ENCODE measurements at places on chromosomes 3 and 15.

GRCh38 chr3:194086388-194087075 lies 49.4 kb upstream of the HES1 start:
- DNase-seq, result peak; percentile 58

- DNase-seq, result peak; percentile 90
Measured at GRCh38 chr3:86937306-86937791, 53.6 kb downstream of the VGLL3 start.

- peak; percentile 84 for DNase-seq
Measured at GRCh38 chr3:90010341-90010740, 902.9 kb downstream of the EPHA3 start.

DNA sequence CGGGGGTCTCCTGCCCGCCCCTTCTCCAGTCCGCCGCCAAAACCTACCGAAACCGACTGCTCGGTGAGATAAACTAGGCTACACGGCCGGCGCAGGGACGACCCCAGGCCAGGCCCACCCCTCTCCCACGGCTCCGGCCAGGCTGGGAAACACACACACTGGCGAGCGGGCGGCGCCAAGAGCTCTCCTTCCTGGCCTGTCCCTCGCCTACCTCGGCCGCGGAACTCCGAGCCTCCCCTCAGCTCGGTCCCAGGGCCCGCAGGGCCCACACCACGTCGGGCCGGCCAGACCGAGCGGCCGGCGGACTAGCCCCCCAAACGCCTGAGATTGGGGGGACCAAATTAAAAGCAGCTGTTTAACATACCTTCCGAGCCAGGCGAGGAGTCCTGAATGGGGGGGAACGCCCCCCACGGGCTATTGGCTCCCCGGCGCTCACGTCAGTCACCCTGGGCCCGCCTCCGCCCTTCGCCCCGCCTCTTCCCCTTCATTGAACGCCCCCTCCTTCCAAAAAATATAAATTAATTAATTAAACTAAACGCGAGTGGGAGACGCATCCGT lies 4.0 kb upstream of the SIN3A start:
- DNase-seq, result peak; percentile 84

GRCh38 chr3:62312201-62312600 lies 61.1 kb downstream of the FEZF2 start:
- DNase-seq, result no peak

DNA sequence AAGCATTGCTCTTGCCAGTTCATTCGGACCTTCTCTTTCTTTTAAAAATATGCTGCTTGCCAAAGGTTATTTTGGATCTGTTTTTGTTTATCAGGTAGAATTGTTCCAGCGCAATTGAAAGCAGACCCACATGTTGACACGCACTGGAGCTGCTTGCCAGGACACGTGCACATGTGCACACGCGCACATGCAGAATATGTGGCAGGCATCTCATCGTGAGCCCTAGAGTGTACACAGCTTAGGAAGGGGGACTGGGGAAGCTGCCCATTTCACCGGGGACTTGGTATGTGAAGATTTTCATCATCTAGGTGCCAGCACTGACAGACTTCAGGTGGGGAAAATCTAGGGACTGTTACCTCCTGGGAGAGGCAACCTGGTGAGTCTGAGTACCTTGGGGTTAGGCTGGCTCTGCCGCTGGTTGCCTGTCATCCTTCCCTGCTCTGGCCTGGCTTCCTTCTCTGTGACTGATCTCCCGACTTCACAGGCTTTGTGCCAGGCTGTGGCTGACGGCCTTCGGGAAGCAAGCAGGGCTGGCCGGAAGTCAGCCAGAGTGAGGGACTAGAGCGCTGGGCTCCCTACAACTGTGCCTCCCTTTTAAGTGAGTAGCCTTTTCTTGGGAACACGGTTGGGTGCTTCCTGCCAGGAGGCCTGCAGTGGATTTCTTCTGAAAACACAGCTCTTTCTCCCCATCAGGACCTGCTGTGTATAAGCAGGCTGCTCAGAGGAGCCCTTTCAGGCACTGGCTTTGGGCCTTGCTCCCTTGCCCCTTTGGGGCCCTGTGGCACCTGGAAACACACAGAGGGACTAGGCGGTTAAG lies 129.3 kb downstream of the EEFSEC start:
- DNase-seq, result peak; percentile 40

DNA sequence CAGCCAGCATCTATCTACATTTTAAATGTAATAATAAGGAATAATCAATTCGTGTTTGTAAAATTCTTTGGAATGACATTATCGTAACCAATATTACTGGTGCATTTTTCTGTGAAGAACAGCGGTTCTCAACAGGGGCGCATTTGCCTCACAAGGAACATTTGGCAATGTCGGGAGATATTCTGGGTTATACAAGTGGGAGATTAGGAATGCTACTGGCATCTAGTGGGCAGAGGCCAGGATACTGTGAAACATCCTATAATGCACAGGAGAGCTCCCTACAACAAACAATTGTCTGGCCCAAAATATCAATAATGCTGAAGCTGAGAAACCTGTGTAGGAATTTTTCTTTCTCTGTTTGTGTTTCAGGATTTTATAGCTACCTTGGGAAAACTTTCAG lies 25.0 kb downstream of the ACP3 start:
- DNase-seq, result peak; percentile 36

DNA sequence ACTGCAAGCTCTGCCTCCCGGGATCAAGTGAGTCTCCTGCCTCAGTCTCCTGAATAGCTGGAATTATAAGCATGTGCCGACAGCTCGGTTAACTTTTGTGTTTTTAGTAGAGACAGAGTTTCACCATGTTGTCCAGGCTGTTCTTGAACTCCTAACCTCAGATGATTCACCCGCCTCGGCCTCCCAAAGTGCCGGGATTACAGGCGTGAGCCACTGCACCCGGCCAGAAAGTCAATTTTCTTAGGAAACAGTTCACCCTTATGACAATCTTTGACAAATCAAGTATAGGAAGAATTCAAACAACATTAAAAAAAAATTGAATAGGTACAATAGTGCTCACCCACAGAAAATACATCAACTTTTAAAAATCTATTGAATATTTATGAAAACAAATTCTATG lies 23.6 kb upstream of the DUT start:
- DNase-seq, result peak; percentile 61

GRCh38 chr3:49427586-49427985 lies 1.5 kb downstream of the NICN1 start:
- no peak for DNase-seq

- no peak for DNase-seq
Measured at GRCh38 chr3:33054100-33055092, 42.5 kb downstream of the GLB1 start.

DNA sequence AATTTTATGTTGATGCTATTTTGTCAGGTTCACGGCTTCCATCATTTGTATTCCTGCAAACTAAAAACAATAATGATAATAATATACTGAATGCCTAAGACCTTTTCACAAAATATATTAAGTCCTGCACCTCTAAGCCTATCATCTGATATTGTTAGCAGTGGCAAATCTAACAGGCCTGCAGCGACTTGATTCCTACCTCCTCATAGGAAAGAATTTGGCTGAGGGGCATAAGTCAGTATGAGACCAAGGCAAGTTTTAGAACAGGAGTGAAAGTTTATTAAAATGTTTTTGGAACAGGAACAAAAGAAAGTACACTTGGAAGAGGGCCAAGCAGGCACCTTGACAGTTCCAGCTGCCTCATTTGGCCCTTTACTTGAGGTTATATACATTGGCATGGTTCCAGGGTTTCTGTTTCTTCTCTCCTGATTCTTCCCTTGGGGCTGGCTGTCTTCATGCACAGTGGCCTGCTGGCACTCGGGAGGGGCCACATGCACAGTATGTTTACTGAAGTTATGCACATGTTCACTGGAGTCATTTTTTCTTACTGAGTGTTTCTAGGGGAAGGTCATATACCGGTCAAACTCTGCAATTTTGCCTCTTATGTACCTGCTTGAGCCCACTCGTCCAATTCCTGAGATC lies 418.1 kb downstream of the EPHA6 start:
- DNase-seq, result no peak

- no peak for DNase-seq
Measured at GRCh38 chr3:139578783-139579182, 39.2 kb upstream of the RBP1 start.

DNA sequence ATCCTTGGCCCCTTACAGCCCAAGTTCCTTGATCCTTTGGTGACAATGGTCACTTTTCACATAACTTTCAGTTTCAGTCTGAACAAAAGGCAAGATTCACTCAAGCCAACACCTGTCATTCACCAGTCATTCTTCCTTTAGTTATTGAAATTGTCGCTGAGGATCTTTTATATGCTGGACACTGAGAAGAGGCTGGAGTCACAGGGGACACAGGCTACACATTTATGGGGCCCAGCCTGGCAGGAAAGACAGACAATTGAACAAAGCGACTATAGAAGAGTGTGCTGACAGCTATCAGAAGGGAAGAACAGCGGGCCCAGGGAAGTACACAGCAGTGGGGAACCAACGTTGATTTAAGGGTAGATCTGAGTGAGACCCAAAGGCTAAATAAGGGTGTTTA lies 69.8 kb upstream of the PROK2 start:
- no peak for DNase-seq

DNA sequence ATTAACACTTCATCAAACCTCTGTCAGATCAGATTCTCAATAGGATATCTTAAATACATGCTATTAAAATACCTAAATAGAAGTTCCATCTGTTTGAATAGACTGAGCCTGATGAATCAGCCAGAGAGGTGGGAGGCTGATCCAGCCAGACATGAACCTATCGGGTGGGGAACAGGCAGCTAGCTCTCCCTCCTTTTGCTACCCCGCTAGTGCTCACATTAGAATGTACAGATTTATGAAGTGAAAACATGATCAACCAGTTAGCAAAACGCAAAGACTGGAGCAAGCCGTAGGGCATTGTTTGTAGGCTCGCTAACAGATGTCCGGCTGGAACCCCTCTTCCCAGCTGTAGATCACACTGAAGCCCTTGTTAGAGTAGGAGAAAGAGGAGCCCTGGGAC lies 54.4 kb downstream of the GTF2E1 start:
- no peak for DNase-seq

DNA sequence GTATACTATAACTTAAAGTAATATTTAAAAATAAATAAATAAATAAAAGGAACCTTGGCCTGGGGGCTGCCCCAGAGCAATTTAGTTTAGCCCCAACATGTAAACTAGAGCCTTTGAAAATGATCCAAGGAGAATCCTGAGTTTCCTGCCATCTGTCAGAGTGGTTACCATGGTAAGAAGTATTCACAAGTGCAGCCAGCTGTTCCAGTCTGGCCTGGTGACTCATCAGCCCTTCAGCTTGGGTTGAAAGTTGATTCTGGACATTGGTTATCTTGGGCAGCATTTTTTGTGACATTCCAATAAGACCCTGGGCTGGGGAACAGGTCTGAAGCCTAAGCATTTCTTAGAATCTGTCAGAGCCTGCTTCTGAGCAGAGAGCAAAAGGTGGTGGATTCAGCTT lies 72.7 kb upstream of the LRTM1 start:
- peak; percentile 92 for DNase-seq

DNA sequence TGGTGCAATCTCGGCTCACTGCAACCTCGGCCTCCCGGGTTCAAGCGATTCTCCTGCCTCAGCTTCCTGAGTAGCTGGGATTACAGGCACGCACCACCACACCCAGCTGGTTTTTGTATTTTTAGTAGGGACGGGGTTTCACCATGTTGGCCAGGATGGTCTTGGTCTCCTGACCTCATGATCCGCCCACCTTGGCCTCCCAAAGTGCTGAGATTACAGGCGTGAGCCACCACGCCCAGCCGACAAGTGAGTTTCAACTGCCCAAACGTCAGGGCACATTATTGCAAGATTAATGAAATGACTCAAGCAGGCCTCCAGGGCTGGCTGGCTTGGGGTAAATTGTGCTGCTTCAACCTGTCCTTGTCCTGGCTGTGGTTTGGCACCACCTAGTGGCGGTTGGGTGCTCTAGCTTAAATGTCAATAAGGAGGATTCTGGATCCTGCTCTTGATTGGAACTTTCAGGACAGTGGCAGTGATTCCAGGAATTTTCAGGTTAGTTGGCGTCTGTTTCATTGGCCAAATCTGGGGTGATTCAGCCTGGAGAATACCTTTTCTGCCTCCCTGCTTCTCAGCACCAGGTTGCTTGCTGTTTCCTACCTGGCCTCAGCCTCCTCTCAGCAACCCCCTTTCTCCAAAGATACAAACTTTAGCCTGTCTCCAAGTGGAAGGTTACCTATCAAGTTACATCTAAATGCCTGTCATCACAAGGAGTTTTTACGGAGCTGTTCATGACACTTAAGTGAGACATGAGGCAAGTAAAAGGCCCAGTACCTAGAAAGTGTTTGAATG lies 32.4 kb upstream of the SACM1L start:
- peak; percentile 98 for DNase-seq

DNA sequence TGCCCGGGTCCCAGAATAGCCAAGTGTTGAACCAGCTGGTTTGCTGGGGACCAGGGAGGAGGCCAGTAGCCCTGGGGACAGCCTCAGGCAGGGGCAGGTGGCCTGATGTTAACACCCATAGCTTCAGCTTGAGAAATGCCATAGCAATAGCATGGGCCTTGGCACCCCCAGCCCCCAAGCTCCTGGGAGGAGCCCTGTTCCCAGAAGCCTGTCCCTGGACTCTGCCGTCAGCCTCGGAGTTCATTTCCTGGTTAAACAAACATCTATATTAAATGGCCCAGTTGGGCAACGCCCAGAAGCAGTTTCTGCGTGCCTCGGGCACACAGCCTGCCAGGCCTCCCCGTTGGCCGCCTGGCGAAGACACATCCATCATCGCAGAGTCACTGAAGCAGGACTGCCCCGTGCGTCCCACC lies 58.2 kb downstream of the FGD5 start:
- DNase-seq, result peak; percentile 7

DNA sequence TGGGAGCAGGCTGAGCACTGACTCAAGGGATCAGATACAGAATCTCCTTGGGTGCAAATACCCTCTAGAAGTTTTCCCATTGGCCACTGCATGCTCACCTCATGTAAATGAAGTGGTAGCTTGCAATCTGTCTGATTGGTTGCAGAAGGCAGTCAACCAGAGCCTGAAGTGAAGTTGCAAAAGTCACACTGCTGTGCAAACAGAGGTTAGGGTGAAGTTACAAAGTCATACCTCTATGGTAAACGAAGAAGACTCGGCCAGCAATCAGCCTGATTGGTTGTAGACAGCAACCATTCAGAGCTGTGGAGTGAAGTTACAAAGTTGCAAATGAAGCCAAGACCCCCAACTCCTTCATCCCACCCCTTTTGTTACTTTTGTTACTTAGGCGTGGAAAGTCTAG lies 27.1 kb downstream of the STARD9 start:
- no peak for DNase-seq

- no peak for DNase-seq
Measured at GRCh38 chr3:50161320-50161719, 6.2 kb downstream of the SEMA3F start.

GRCh38 chr3:43364926-43365325 lies 78.6 kb downstream of the SNRK start:
- no peak for DNase-seq

- DNase-seq, result no peak
Measured at GRCh38 chr15:72344602-72345001, 24.6 kb upstream of the CELF6 start.
